ENCODE measurements at places on chromosomes 2 and 18. TPM values are rescaled to one million over a fixed set of nuclear protein-coding genes. Genes with fewer than 3 reads are reported as not detected.
A peak's percentile ranks its signal among the peaks of the same experiment; 100 is the strongest.

GRCh38 chr2:152682663-152683062 is 34.6 kb downstream of the PRPF40A start:
- DNase-seq = no peak

- no peak for DNase-seq
These were observed 106.4 kb downstream of the VIT start for GRCh38 chr2:36802952-36803351.

- no peak for DNase-seq
These were observed 583.9 kb upstream of the KLHL29 start for GRCh38 chr2:22801071-22801470.

Gene UGT1A5
- not detected for total RNA-seq

DNA sequence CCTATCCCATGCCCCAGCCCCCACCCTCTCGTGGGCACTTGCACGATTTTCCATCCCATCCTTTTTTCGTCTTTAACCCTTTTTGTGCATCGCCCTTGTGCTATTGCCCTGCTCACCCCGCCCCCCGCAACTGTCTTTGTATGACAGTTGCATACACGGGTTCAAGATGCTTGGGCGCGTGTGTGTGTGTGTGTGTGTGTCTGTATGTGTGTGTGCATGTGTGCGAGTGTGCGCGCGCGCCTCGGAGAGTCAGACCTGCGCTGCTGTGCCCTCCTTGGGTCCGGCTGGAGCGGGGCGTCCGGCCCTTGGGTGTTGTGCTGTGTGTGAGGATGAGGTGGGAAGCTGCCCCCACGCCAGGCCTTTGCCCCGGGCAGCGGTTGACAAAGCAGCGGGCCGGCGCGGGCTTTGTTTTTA is 230.7 kb downstream of the HAUS1 start:
- DNase-seq = no peak

GRCh38 chr18:36017232-36017631 is 44.8 kb downstream of the RMP24 start:
- DNase-seq = no peak

Gene LIMS4
- 2.3 TPM for total RNA-seq

GRCh38 chr2:26363323-26363722 is 16.7 kb upstream of the ADGRF3 start:
- no peak for DNase-seq

- DNase-seq = no peak
These were observed 5.3 kb upstream of the ASAP2 start for GRCh38 chr2:9201185-9201891.

Gene REV1
- total RNA-seq = 56.0 TPM

- DNase-seq = no peak
These were observed 354.9 kb downstream of the PTPRM start for GRCh38 chr18:7921938-7922587.

DNA sequence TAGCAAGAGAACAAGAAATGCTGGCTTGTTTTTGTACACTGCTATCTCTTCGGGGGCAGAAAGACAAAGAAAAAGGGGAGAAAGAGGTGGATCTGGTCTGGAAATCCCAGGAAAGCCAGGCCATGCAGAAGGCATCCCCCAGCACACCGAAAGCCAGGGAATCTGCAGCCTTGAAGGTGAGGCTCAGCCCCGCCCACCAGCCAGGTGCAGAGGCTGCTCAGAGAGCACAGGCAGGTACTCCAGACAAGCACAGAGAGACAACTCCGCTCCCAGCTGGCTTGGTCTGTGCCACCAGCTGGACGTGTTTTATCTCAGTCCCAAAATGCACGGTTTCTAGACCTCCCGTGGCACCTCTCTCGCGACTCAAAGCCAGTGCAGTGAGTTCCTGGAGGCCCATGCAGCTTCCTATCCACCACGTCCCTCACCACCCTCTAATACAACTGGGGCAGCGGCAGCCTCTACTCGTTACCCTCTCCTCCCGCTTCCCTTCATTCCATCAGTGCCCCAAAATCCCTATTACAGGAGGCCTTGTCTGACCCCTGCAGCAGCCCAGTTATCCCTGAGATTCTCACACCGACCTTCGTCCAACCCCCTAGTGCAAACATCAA is 62.8 kb downstream of the HDAC4 start:
- DNase-seq = no peak

DNA sequence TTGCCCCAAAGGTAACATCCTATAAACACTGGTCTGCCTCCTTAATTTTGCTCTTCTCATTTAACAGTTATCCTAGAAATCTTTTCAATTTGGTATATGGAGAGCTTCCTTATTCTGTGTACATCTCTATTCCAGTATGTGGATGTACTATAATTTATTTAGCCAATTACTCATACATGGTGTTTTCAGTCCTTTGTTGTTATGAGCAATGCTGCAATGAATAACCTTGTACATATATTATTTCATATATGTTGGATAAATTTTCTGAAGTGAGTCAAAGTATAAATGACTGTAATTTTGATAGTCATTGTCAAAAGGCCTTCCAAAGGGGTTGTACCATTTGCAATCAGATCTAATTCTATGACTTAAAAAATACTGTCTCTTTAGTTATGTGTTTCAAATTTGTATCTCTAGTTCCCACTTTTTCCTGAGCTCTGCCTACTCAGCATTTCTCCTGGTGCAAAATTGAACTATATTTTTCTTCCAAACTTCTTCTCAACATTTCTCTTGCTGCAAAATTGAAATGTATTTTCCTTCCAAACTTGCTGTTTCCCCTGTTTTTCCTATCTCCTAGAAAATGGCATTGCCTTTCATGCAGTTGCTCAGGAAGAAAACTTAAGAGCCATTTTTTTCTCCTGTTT is 153.3 kb upstream of the OTX1 start:
- DNase-seq = no peak

Gene UBXN4
- 87.5 TPM for total RNA-seq

DNA sequence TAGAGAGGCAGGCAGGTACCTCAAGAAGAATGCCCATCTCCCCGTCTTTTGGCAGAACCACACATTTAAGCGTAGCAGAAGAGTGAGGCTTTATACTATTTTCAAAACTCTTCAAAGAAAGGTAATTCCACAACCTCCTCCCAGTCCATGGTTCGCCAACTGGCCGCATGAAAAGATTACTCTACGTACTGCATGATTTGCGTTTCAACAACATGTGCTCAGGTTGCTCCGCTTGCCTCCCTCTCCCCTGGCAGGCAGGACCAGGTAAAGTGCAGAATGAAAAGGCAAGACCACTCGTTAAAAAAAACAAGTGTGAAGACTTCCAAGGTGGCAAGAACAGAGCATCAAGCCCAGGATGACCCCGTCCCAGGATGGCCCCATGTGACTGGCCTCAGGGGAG is 143.7 kb downstream of the SP3 start:
- no peak for DNase-seq

Gene HOXD12
- total RNA-seq = not detected

DNA sequence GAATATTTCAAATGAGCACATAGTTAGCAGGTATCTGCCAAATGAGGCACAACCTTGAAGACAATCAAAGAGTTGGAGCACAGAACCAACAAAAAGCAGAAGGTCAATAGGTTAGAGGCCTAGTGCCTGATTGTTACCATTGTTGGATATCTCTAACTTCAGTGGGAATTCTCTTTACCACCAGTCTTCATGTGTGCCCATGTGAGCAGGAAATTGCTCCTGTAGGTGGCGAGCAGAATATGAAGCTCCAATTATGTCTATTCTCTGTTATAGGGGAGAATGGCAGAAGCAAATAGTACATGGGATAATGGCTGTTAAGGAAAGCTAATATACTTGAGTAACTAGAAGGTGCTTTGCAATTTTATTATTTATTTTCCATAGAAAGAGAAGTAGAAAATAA is 14.9 kb upstream of the ZNF385B start:
- no peak for DNase-seq

- DNase-seq = no peak
These were observed 104.7 kb downstream of the MYCN start for GRCh38 chr2:16044946-16045456.

Gene ASAP2
- 17.8 TPM for total RNA-seq

GRCh38 chr2:38233231-38233983 is 143.7 kb downstream of the ATL2 start:
- no peak for DNase-seq

- DNase-seq = no peak
These were observed 236.3 kb upstream of the FSIP2 start for GRCh38 chr2:185502351-185502750.

DNA sequence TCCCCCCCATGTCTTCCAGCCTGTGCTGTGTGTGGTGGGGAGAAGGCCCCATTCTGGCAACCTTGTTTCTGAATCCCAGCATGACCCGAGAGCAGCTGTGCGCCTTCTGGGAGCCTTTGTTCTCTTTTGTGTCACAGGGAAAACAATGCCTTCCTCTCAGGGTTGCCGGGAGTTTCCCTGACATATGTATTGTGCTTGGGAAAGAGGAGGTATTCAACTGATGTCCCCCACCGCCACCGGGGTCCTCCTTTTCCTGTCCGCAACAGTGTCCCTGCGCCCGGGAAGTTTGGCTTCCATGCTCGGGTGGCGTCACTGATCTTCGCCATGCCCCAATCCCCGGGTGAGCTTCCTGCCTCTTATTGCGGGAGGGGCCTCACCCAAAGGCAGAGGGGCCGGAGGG is 77.5 kb upstream of the ASB18 start:
- no peak for DNase-seq

- DNase-seq = no peak
These were observed 28.7 kb upstream of the MGAT5 start for GRCh38 chr2:134225173-134225572.

Gene GAL3ST2
- 0.70 TPM for total RNA-seq

DNA sequence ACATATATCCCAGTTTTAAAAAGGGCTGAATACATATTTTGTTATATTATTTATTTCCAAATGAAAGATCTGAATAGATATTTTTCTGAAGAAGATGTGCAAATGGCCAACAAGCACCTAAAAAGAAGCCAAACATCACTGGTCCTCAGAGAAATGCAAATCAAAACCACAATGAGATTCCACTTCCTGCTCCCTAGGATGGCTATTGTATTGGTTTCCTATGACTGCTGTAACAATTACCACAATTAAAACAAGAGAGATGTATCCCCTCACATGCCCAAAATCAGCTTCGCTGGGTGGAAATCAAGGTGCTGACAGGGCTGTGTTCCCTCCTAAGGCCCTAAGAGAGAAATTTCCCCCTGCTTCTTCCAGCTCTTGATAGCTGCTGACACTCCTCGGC is 23.2 kb downstream of the ABCB11 start:
- DNase-seq = no peak

GRCh38 chr2:240567137-240567871 is 980 bp upstream of the RNPEPL1 start:
- DNase-seq = peak; percentile 35

DNA sequence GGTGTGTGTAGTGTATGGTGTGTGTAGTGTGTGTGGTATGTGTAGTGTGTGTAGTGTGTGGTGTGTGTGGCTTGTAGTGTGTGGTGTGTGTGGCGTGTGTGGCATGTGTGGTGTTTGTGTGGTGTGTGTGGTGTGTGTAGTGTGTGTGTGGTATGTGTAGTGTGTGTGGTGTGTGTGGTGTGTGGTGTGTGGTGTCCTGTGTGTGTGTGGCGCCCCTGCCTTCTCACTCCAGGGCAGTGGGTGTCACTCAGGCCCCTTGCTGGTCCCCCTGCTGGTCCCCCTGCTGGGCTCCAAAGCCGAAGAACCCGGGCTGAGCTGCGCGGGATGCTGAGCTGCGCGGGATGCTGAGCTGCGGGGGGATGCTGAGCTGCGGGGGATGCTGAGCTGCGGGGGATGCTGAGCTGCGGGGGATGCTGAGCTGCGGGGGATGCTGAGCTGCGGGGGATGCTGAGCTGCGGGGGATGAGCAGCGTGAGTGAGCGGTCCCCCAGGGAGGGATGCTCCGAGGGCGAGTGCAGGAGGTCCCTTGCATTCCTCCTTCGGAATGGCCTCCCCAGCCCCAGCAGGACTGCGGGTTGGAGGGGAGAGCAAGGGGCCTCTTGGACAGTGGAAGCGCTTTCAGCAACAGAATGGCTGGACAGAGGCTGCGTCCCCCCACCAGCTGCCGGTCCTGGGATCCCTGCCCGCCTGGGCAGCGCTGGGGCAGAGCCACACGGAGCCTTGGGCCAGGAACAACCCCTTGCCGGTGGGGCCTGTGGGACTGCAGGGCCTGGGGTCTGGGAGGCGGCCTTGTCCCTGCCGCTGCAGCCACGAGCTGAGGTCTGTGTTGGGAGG is 3.4 kb upstream of the RTP5 start:
- DNase-seq = no peak

Gene CROCC2
- total RNA-seq = 0.33 TPM

Gene RIT2
- not detected for total RNA-seq

- DNase-seq = no peak
These were observed 2.9 kb upstream of the ARPC2 start for GRCh38 chr2:218214116-218214515.

- no peak for DNase-seq
These were observed 94.3 kb upstream of the KCTD1 start for GRCh38 chr18:26642440-26643348.

Gene PELI1
- total RNA-seq = 8.3 TPM

Gene SERPINB10
- total RNA-seq = not detected
